ENCODE measurements at places on chromosomes 2 and 18.

DNA sequence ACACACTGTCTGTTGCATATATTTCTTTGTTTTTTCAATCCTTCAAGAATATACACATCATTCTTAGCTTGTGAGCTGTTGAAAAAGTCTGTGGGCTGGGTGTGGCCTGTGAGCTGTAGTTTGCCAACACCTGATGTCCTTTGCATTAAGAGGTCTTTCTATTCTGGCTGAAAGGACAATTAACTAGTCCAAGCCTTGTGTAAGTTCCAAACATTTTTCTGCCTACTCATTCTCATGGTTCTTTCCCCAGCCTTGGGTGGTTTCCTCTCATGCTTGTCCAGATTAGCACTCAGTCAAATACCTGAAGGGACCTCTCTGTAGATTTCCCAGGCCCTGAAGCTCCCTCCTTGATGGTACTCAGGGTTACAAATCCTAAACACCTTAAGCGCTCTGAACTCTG is 57.8 kb upstream of the NABP1 start:
- DNase-seq, result no peak

DNA sequence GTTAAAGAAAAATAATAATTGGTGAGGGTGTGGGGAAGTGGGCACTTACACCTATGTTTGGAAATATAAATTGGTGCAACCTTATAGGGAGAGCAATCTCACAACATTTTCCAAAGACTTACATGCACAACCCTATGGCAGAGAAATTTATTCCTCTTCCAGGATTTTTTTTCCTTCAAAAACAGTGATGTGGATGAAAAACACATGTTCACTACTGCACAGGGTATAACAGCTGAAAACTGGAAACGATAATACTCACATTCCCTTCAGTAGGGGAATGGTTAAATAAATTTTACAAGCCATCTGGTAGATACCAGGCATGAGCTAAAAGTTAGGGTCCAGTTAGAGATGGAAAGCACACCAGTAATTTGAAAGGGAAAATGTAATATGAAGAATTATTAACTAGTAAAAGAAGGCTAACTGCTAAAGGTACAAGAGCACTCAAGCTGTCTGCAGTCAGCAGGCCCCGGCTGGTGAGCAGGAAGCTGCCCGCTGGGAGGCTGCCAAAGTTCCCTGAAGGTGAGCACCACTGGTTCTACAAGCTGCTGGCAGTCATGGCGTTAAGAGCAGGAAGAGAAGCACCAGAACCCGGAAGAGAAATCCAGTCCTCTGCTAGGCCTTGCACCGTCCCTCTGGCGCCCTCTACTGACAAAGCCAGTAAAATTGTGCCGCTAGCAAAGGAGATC is 28.4 kb upstream of the CASP8 start:
- peak; percentile 45 for DNase-seq

GRCh38 chr2:219252900-219253752 is at the start of gene TUBA4B:
TSS of gene TUBA4B (plus strand) at chr2:219253243. CDS start at chr2:219253408, 165 bp downstream.
- DNase-seq, result no peak

GRCh38 chr2:119197126-119197405 is 26.6 kb upstream of the STEAP3 start:
- DNase-seq, result no peak

GRCh38 chr18:32391126-32391525 is 79.6 kb downstream of the GAREM1 start:
- no peak for DNase-seq

DNA sequence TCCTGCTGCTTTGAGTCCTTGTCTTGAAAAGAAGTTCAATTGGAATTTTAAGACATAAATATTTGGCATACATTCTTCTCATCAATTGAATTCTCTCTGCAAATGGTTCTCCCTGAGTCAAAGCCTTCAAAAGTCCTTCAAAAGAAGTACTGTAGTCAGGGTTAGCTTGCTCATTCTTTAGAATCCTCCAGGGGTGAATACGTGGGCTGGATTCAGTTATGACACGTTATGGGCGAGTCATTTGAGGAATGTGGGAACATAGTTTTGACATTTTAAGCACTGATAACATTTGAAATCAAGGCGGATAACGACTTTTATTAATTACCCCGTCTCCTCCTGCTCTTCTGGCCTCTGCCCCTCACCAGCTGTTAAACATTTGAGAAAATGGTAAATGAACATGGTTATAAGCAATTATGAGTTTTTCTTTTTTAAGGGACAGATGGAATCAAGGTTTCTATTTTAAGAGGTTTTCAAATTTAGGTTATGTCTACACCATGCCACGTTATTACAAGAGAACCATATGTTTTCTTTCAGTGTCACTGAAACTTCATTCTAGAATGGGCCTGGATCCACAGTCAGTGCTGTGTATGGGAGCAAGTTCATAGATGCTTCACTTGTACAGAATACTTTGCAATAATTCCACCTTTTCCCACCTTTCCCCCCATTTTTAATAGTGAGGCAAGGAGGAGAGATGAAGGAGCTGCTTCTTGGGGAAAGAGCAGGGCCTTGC is 273.1 kb downstream of the TSN start:
- DNase-seq, result no peak

DNA sequence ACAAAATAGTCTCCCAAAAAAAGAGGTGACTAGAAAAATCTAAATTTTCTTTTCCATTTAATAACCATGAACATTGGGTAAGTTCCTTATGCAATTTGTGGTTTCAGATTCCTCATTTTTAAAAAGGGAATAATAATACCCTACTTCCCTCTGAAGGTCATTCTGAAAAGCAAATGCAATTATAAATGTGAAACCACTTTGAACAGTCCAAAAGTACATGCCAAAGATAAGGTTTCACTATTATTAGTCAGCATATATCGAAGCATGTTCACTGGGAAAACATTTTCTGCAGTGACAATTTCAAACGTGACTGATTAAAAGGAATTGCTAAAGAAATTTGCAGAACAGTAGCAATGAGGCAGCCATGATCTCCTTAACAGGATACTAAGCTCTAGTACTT is 100.1 kb upstream of the RNF152 start:
- DNase-seq, result no peak

DNA sequence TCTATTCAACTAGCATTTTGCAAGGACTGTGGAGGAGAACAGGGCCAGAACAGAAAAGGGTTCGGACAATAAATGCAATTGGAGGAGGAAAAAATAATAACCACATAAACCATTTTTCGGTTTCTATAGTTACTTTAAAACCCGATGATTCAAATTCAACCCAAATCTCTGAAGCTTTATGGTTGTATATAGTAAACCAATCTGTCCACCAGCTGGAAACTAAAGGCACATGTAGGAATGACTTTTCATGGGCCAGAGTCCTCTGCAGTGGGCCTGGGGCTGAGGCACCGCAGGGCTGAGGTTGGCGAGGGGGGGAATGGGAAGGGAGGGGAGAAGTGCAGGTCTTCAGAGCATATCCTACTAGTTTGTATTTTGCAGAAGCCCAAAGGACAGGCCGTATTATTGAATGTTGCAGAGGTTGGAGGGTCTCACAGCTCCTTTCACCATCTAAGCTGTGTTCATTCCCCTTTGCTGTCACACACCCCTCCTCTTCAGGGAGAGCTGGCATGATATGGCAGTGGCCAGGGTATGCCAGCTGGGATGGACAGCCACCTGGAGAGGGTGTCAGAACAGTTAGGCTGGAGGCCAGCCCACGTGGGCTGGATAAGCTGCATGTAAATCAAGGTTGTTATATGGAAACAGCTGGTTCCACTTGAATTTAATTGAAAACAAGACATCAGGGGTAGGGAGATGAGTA is 267.1 kb downstream of the PRKCE start:
- no peak for DNase-seq

- no peak for DNase-seq
Measured at GRCh38 chr2:206647985-206648384, 5.7 kb downstream of the FAM237A start.

DNA sequence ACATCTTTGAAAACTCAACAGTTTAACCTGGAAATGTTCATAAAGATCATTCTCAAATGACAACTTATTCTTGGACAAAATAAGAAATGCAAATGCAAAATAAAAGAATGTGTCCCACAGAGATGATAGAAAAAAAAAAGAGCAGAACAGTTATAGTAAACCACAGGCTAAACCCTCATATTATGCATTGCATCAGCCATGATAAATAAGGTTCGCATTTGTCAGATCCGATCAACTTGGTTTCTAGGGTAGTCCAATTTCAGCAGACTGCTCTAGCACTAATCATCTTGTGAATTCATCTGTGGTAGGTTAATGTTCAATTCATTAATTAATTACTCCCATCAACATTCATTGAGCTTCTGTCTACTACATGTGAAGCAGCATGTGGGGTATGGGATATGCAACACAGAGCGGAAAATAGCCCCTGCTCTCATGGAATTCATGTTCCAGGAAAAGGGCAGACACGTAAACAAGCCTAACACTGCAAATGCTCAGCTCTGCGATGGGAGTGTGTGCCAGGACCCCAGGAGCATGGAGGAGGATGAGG is 316.2 kb upstream of the REV1 start:
- no peak for DNase-seq

DNA sequence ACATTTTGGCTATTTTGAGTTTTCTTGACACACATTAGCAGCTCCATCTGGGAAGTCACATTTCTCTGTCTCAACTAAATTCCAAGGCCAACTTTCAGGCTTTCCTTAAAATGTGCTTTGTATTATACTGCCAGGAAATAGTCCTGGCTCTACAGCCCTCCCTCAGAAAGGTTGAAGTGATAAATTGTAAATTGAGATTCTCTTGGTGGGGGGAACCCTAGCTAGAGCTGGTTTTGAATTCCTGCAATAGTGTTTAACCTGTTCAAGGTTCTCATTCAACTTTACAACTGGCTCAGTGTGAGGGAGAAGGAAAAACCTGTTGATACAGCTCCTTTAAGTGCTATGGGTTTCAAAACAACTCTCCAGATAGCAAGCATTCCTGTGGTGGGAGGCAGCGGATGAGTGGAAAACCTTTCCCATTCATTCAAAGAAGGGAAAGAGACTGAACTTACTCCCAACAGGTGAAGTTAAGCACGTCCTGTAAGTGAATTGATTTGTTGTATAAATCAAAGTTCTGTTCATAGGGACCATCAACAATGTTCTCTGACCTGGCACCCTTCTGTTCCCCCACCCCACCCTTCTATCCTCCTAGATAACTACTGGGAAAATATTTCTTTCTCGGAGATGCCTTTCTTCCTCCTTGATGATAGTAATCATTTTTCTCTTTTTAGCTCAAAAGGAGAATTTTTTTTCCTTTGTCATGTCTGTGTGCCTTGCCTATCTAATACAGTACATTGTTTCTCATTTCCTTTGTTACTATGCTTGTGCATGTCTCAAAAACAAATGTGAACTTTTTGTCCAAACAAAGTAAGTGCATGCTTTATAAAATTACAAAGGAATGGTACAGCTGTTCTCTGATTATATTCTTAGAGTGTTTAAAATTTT is 44.2 kb upstream of the SLC39A10 start:
- DNase-seq, result no peak

DNA sequence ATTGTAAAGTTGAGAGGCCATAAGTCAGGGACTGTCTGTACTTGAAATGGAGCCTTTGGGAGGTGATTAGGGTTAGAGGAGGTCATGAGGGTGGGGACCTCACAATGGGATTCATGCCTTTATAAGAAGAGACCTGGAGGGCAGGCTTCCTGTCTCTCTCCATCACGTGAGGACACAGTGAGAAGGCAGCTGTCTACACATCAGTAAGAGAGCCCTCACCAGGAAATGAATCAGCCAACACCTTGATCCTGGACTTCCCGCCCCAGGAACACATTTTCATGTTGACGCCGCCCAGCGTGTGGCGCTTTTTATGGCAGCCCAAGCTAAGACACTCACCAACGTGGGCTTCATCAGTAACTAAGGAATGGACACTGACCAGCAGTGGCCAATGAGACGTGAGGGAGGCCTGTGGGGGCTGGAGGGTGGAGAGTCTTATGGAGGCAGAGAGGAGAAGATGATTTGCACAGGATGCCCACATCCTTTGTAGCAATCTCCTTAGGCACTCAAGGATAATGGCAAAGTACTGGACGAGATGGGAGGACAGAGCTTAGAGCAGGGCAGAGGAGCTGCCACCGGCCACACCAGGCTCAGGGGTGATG is 162.7 kb downstream of the EIPR1 start:
- DNase-seq, result no peak

- DNase-seq, result peak; percentile 35
Measured at GRCh38 chr2:119240311-119241204, 16.9 kb downstream of the STEAP3 start.

GRCh38 chr18:14747513-14748474 is at the start of gene ANKRD30B:
TSS of gene ANKRD30B (plus strand) at chr18:14748172. CDS start at chr18:14748420, 248 bp downstream.
- peak; percentile 3 for DNase-seq

GRCh38 chr2:119692954-119693353 is 14.0 kb downstream of the TMEM177 start:
- no peak for DNase-seq

DNA sequence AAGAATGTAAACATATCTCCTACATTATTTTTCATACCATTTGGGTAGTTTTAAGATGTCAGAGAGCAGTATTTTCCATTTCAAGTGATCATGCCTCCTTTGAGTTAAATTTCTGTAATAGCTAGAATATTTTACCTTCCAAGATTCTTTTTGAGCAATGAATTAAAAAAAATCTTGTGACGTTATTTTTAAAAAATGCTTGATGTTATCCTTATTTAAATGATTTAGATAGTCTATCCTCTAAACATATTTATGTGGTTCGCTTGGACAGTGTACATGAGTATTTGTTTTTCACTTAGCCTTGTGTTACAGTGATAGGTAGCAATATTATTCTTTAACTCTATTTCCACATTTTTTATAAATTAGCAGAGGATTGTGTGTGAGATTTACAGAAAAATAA is 639.2 kb upstream of the CDH2 start:
- no peak for DNase-seq

DNA sequence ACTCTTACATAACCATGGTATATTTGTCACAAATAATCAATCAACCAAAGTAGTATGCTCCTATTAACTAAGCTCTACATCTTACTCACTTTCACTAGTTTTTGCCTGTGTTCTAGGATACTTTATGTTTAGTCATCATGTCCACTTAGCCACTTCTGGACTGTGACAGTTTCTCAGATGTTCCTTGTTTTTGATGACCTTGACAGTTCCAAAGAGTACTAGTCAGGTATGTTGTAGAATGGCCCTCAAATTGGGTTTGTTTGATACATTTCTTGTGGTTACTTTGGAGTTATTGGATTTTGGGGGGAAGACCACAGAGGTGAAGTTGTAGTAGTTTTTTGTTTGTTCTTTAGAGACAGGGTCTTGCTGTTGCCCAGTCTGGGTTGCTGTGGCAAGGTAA is 35.5 kb downstream of the BUB1 start:
- DNase-seq, result no peak

DNA sequence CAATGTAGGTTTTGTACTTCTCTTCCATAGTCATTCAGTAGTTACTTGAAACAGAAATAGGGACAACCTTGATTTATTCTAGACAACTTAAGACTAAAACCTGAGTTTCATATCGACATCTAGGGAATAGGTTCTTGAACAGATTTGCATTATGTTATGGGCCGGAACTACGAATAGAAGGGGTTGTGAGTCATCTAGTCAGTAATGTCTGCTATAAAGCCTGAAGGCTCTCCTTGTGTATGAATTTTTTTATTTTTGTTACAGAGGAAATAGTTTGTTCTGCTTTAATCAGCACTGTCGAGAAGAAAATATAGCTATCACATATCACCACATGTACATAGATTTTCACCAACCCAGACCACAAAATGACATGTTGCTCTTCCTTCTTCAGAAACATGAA is 17.3 kb upstream of the TRIM43 start:
- DNase-seq, result no peak

All from anterior cingulate cortex (tissue), 58 donors.